ENCODE measurements at places on chromosomes 7 and 10.

GRCh38 chr10:32332299-32332750 lies 14.6 kb downstream of the EPC1 start:
- DNase-seq, result no peak

DNA sequence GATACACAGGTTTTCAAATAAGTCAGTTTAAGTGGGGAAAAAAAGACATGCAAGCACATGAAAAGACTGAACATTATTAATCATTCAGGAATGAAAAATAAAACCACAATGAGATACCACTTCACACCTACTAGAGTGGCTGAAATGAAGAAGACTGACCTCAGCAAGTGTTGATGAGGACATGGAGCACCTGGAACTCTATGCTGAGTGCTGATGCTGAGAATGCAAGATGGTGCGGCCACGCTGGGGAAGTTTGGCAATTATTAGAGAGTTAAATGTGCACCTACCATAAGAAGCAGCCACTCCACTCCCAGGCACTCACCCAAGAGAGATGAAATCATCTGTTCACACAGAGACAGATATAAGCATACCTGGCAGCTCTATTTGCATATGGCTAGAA lies 32.9 kb upstream of the ELFN1 start:
- DNase-seq, result no peak

- DNase-seq, result no peak
Measured at GRCh38 chr10:77188521-77188920, 449.1 kb downstream of the KCNMA1 start.

DNA sequence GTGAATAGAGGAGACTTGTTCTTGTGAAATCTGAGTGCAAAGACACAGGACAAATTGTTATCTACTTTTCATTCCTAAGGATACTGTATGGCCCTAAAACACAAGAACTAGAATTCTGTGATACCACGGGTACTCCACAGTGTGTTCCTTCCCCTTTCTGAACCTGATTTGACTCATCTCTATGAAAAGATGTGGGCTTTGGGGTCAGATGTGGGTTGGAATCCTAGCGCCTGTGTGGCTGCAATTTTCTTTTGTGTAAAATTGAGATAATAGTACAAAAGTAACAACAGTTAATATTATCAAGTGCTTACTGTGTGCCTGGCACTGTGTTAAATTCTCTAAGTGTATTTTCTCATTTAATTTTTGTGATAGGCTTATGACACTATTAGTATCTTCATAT lies 8.1 kb downstream of the SRGN start:
- no peak for DNase-seq

DNA sequence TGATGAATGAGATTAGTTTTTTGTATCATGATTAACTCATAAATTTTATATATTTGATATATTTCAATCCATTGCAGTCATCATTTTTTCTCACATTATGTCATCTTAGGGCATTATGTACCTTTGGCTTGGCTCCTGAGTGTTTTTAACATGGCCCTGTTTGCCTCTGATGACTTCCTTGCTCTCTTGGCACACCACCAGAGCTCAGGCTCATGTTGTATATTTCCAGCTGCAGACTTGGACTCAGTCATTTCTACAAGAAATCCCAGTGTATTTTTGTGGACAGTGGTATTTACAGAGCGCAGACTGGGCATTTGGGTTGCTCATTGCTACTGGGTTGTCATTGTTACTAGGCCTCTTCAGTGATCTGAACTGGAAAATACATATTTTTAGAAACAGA lies 188.5 kb downstream of the ADRA2A start:
- DNase-seq, result no peak

- DNase-seq, result no peak
Measured at GRCh38 chr7:1233333-1234048, 819 bp downstream of the UNCX start.

- DNase-seq, result peak; percentile 82
Measured at GRCh38 chr10:15789793-15790525, 70.2 kb upstream of the ITGA8 start.

DNA sequence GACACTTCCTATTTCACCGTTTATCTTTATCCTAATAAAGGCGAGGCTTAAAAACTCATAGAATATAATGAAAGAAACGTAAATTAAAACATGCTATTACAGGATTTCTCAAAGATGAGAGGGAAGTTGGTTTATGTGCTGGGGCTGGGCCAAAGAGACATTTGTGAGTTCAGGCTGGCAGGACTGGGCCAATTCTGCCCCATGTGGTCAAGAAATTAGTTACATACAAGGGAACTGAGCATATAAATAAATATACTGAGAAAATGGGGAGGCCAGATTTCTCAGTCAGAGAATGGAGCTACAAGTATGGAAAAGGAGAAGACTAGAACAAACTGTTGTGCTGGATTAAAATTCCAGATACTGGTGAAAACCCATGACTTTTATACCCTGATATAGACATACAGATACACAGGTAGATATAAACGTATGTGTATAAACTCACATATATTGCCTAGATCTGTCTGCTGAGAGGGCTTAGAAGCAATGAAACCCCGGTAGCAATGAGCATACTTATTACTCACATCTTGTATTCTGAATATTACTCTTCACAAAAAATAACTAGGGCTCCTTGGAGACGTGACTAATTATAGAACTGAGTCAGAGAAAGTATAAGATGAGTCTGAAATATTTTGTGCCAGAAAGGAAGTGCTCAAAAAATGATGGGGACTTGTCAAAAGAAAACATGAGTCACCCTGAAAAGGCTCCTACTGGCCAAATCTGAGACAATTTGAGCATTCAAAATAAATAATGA lies 155.7 kb upstream of the FGFR2 start:
- peak; percentile 55 for DNase-seq

DNA sequence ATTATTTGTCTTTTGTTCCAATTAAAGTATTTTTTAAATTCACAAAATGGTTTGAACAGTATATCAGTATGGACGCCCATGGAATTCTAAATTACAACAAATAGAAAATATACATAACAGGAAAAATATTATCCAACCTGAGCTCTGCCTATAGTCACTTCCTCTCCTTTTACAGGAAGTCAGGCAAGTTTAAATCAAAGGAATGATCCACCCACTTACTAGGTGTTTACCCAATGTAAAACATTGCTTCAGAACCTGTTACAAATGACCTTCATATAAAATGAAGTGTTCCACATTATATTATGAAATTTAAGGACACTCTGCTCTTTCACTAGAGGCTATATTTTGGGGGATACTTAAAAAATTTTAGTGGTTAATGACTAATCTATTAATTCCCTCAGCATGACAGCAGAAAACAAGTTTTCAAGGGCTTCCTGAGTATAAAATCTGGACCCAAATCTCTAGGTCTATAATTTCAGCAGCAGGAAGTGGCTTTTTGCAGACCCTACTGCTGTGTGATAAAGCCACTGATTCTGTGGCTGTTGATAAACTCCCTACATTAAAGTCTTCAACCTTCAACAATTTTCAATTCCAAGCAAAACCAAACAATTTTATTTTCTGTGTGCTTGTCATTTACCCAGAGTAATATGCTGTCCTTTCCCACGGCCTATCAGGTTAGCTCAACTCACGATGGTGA lies 722.6 kb downstream of the GATA3 start:
- no peak for DNase-seq

GRCh38 chr10:47334466-47335295 lies 12.4 kb downstream of the GDF2 start:
- DNase-seq, result no peak

GRCh38 chr7:149355390-149356048 lies 93.5 kb downstream of the ZNF783 start:
- DNase-seq, result no peak

- no peak for DNase-seq
Measured at GRCh38 chr7:1601956-1602355, 32.1 kb upstream of the PSMG3 start.

DNA sequence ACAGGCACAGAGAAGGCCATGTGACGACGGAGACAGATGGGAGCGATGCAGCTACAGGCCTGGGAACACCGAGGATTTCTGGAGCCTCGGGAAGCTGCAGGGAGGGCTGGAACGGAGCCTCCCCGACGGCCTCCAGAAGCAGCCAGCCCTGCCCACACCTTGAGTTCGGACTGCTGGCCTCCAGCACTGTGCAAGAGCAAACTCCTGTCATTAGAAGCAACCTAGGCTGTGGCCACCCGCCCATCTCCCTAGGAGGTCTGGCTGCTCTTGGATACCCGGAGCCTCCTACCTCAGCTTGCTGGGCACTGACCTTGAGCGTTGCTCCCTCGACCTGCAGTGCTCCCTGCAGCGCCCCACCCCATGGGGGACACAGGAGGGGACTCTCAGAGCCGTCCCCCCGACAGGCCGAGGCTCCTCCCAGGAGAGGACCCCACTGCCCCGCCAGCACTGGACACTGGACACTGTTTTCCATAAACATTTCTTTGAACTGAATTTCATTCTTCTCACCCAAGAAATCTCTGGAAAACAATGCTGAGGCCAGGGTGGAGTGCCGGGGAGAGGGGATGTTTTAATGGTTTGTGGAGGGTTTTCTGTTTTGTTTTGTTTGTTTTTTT lies 22.5 kb upstream of the TNRC18 start:
- DNase-seq, result no peak

- no peak for DNase-seq
Measured at GRCh38 chr7:29265208-29265923, 70.8 kb downstream of the CHN2 start.

DNA sequence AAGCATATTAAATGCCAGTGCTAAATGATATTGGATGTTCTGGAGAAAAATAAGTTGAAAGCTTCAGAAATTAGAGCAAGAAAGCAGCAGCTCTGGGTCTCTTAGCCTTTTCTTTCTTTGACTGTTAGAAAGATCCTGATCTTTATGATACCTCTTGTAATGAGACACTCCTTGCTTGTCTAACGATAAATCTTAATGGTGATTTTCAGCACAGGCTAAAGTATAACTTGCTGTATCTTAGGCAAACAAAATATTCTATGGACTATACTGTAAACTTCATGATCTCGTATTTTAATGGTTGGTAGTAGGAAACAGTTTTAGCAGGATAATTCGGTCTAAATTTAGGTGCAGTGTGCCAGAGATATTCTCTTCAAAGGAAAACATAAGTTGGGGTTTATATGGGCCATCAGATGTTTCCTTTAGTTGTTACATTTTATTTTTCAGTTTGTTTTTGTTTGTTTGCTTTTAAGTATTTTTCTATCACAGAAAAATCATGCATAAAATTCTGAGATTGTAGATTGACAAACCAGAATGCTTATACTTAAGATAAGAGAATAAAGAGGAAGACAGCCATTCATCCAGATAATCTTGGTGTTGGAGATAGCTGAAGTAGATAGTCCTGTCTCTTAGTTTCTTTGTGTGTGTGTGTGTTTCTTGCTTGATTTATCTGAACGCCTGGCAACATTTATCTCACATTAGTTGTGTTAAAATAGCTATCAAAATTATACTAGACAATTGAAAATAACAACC lies 4.7 kb downstream of the CASD1 start:
- DNase-seq, result no peak

- no peak for DNase-seq
Measured at GRCh38 chr7:158705234-158705850, 738 bp upstream of the NCAPG2 start.

GRCh38 chr10:110378533-110379108 lies 73.9 kb upstream of the SMNDC1 start:
- no peak for DNase-seq

DNA sequence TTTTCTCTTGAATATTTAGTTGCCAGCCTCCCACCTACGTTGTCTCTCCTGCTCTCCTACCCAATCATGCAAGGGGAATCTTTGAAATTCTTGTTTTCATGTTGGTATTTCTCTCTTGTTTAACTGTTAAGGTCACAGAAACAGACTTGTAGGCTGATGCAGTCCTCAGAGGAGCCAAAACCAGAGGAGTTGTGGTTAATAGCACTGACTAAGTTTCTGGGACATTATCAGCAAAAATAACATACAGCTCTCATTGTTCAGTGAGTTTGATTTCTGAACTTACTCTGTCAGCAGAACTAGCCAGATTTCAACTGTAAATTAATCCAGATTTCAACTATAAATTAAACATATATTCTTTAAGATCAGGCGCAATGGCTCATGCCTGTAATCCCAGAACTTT lies 11.1 kb upstream of the CUL1 start:
- no peak for DNase-seq

DNA sequence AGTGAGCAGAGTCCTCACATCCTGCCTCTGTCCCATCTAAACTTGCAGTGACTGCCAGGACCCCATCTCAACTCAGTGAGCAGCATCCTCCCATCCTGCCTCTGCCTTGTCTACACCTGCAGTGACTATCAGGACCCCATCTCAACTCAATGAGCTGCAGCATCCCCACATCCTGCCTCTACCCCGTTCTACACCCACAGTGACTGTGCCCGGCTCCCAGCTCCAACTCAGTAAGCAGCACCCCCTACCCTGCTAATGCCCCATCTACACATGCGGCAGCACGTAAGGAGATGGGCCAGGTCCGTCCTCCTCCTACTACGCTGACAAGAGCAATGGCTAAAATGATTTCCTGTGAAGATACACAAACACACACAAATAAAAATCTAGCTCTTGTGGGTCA lies 65.5 kb downstream of the TNS3 start:
- no peak for DNase-seq

- DNase-seq, result peak; percentile 23
Measured at GRCh38 chr7:28533731-28534531, 121.6 kb downstream of the CREB5 start.

GRCh38 chr10:126646110-126646509 lies 24.4 kb downstream of the C10orf90 start:
- peak; percentile 42 for DNase-seq

DNA sequence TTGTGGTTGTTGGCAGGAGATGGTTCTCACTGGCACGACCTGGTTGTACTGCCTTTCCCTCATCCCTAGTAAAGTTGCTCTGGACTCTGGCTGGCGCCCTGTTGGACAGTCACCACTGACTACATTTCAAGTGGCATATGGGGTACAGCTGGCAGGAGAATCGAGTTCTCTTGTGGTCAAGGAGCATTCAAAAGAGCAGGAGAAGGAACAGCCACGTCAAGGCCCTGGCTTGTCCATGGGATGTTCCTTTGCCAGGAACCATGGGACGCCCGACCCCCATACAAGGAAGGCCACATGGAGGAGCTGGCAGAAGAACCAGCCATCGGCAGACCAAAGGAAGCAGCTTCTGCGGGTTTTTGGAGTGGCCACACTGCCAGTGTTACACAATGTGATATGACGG lies 87.0 kb upstream of the SLC25A13 start:
- no peak for DNase-seq

DNA sequence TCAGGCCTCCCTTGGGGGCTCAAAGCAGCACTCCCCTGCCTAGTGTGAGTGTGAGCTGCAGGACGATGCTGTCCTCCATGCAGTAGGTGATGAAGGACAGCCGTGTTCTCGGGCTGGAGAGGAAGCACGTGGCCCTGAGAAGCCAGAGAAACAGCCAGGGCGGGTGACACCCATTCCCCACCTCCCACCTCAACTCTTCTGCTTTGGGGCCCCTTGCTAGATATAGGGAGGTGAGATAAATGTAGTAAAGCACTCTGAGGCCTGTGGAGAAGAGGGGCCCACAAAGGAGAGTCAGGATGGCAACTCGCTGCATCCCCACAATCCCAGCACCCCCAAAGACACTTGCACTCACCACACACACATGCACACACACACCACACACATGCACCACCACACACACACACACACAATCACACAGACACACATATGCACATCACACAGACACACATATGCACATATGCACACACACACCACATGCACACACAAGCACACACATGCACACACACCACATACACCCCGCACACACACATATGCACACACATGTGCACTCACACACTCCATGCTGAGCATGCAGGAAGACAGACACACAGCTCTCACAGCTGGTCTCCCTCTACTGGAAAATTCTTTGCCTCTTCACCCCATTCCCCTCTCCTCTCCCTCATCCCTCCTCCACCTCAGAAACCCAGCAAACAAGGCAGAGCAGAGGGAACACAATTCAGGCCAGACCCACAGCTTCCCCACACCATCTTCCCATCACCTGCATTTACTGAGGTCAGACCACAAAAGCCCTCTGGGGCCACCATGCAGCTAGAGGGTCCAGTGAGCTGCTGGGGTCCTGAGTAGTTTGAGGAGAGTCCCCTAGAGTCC lies 30.5 kb downstream of the ANXA8 start:
- no peak for DNase-seq
